ENCODE measurements at places on chromosomes 2 and 18.

GRCh38 chr2:16568998-16569784 lies 96.4 kb downstream of the CYRIA start:
- no peak for DNase-seq

DNA sequence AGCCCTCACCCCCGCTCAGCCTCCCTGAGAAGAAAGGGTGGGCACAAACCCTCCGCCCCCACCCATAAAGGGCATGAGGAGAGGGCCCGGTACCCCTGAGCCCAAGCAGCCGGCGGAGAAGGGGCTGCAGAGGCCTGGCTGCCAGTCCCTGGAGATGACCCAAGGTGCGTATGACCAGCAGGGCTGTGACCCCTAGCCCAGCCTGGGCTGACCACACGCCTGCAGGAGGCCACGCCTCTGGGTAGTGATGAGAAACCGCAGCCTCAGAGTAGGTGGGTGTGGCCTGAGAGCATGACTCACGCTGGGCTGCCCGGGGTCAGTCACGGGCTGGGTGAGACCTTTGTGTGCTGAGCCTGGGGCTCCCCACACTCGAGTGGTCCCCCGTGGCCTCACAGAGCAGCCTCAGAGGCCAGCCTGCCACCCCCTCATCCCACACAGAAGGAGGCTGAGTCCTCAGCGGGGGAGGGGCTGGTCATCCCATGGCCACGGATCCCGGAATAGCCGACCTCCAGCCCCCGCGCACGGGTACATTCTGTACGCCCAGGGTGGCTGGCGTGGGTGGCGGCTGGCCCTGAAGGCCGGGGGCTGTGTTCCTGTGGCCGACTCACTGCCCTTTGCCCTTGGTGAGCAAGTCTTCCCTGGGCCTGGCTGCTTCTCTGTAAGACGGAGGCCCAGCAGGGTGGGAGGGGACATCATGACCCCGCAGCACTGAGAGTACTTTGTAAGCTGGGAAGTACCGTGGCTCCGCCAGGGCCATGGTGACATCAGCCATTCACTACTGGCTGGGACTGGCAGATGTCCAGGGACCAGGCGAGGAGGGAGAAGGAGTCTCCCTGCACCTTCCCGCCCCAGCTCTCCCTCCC lies 110.8 kb upstream of the OTOS start:
- DNase-seq = no peak

GRCh38 chr2:75076088-75076487 lies 117.6 kb downstream of the POLE4 start:
- no peak for DNase-seq

DNA sequence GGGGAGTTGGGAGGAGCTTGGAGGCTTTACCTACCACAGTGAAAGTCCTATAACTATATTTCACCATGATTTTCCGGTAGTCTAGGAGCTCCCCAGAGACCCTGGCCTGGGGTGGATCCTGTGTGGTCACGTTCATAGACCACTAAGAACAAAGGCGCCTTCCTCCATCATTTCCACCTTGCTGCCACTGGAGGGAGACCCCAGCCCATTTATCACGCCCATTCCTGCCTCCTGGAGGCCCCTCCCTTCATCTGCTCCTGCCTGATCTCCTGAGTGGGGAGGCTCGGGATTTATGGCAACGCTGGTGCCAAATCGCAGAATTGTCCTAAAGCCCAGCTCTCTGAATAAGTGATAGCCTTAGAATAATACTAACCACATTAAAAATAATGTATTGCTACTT lies 507.6 kb upstream of the SPHKAP start:
- no peak for DNase-seq

DNA sequence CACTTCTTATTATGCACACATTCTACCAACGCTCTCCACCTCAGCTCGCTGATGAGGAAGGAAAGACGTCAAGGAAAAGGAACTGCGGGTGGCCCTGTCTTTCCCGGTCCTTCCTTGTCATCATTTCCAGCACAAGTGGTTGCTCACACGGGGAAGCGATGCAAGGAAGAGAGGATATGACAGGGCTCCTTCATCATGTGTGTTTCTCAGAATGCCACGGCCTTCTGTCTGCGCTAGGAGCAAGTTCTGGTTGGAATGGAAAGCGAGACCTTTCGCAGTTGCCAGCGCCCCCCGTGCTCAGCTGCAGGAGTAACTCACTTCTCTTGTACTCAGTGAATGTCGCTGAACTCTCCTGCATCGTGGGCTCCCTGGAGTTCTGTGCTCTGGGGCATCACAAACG lies 191.8 kb upstream of the GLI2 start:
- no peak for DNase-seq

DNA sequence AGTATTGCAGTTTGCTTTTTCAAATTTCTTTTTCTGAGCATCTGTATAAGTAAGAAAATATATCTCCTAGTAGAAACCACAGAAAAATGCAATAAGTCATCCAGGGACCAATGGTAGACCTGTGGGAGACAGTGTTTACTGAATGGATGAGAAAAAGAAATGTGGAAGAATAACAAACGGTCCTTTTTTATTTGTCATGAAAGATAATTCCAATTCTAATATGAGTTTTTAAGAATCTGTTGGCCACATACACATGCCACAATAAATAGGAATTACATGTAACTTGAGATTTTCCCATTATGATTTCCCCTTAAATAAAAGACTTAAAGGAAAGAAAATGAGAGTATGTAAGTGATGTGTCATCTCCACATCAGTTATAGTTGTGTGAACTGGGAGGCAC lies 107.7 kb upstream of the RAB27B start:
- DNase-seq = no peak

GRCh38 chr2:113224647-113225236 lies 51.0 kb downstream of the PSD4 start:
- no peak for DNase-seq

Measured in T-helper 22 cell (primary cell).